Ureter (tissue), 1 donor: ENCODE measurements at places on chromosomes 16 and 17. TPM values are rescaled to one million over a fixed set of nuclear protein-coding genes. Genes with fewer than 3 reads are reported as not detected.

GRCh38 chr16:73170612-73171038 lies 122.7 kb upstream of the ZFHX3 start:
- DNase-seq = no peak

Gene MTMR4
- 76.4 TPM for total RNA-seq

Gene RASL10B
- total RNA-seq = 2.7 TPM

Gene NHERF1
- 20.6 TPM for total RNA-seq

DNA sequence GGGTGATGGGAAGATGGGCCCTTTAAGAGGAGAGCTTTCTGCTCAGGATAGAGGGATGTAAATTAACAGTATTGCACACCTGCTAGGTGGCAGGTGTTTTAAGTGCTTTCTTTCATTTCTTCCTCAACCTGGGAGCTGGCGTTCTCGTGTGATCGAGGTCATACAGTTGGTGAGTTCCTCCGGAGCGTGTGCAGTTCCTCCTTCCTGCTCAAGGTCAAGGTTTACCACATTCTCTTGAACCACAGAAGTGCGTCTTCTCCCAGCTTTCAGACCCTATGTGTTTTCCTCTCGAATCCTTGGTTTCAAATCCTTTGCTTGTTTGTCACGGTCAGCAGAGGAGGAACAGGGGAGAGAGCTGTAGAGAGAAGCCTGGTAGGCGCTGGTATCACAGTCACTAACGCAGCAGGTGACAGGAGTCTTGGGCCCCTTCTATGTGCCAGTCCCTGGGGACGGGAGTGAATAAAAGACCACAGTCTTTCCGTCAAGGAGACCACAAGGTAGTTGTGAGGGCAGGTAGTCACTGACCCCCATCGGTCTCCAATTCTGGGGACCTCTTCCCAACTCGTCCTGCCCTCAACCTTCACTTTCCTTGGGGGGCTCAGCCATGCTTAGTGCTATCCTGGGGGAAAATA lies 791 bp downstream of the DNAI2 start:
- no peak for DNase-seq

DNA sequence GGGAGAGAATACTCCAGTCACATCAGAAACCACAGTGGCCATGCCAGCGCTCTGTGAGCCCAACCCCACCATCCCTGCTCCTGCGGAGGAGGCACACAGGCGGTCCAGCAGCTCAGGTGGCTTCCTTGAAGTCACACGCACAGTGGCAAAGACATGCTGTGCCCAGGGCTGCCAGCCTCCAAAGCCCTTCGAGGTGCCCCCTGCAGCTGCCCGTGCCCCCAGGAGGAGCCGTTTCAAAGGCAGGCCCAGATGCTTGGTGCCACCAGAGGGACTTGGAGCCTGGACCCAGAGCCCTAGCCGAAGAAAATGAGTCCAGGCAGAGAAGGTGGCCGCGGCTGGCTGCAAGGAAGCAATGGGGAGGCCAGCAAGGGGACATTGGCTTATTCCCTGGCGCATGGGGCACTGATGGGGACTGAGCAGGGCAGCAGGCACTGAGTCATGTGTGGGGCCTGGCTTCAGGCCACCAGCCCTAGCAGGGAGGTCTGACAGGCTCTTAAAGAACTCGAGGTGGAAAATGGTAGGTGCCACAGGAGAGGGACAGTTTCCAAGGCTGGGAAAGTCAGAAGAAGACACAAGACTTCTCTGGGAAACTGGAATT lies 17.2 kb upstream of the CACNG1 start:
- no peak for DNase-seq

DNA sequence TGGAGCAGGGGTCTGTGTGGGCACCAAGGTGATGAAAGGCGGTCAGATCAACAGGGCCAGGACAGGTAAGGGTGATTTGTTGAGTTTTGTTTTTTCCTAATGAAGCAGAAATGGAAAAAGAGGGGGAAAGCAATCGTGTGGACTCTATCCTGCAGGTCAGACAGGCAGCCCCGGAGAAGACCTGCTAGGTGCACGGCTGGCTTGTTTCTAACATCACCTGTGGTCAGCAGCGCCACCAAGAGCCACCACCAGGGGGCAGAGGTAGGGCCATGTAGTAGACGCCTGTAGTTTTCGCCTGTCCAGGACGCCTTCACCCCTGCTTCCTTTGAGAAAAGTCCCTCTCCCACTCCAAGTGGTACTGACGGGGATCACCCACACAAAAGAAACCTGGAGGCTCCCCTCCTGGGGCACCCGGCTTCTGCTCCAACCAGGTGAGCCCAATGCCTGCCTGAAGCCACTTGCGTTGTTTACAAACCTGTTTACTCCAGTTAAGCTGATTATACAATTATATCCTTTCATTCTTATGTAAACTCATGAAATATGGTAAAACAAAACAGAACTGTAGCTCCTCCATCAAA lies 54.2 kb upstream of the SEC14L1 start:
- DNase-seq = peak; percentile 88

Gene KRTAP1-1
- not detected for total RNA-seq
